Activated T-helper 1 cell treated with anti-CD3 and anti-CD28 coated beads, Interleukin-12 subunit alpha, Interleukin-12 subunit beta, Interleukin-2, Interleukin-4 antibody, amounts not matched to agents 30 ng/mL and 10 ng/mL and 1 ng/mL, durations not matched to agents 14 hours and 24 hours and 36 hours (primary cell): ENCODE measurements at places on chromosomes 16 and 17.
A peak's percentile ranks its signal among the peaks of the same experiment; 100 is the strongest.

DNA sequence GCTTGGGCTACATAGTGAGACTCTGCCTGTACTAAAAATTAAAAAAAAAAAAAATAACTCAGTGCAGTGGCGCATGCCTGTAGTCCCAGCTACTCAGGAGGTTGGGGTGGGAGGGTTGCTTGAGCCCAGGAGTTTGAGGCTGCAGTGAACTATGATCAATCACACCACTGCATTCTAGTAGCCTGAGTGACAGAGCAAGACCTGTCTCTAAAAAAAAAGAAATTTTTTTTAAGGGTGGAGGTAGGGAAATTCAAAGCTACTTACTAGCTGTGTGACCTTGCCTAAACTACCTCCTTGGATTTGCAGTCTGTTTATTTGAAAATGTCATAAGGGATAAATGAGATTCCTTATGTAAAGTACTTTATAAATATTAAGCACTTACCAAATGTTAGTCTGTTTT lies 3.4 kb upstream of the SMPD3 start:
- DNase-seq = no peak

- DNase-seq = no peak
Observed at GRCh38 chr16:25108054-25108453, 3.5 kb upstream of the LCMT1 start.

GRCh38 chr17:31379597-31380205 lies 11.8 kb upstream of the RAB11FIP4 start:
- no peak for DNase-seq

- DNase-seq = no peak
Observed at GRCh38 chr17:72046643-72047612, 73.9 kb upstream of the SOX9 start.

- DNase-seq = no peak
Observed at GRCh38 chr16:9151597-9151996, 60.2 kb downstream of the HAPSTR1 start.

DNA sequence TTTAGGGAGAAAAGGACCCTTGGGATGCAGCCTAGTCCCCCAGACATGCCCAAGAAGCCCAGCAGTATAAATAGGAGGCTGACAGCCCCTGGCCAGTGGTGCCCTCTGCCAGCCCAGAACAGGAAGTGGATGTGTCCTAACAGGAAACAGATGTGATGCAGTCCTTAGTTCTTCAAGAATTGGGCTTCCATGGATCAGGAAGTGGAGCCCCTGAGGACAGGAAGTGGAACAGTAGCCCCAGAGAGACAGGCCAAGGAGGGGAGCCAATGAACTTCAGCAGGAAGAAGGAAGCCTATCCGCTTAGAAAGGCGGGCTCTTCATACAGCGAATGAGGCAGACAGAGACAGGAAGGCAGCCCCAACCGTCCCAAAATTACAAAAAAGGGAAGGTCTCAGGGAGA lies 7.2 kb downstream of the CTF1 start:
- no peak for DNase-seq

- DNase-seq = no peak
Observed at GRCh38 chr16:46712911-46713310, 23.5 kb downstream of the ORC6 start.

DNA sequence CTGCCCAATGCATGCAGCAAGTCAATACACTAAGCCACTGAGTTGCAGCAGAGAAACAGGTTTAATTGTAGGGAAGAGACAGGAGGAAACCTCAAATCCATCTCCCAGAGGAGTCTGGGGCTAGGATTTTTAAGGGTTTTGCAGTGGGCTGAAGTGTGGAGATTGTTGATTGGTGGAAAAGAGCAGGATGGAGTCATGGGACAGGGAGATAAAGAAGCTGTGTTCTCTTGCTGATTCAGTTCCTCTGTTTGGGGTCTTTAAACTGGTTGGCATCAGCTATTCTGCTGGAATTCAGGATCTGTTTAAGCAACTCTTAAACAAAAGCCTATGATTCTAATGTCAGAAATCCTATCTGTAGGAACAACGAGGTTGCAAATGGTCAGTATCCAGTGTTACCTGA lies 180.8 kb upstream of the CACNG3 start:
- no peak for DNase-seq

DNA sequence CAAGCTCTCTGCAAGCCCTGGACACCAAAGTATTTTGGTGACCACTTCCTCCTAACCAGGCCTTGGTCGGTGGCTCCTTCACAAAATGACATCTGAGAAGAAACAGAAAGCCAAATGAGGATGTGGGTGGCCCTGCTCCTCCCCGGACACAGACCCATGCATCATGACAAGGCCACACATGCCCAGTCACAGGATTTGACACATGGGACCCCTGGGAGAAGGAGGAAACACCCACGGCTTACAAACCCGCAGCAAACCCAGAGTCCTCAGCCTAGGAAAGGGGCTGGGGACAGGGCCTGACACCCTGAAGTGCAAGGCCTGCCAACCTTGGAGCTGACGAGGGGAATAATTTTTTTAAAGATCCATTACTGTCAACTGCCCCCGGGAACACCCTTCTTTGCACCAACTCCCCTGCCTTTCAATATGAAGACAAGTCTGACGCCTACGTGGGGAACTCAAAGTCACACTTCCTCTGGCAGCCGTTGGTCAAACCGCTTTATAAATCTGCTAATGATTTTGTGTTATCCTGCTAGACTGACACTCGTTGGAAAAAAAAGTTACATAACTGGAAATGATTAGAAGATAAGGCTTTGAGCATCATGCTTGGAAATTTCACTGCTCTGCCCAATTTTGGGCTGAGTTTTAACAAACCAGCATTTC lies 41.3 kb downstream of the GAS7 start:
- no peak for DNase-seq

GRCh38 chr16:23293016-23293415 lies 9.1 kb upstream of the SCNN1B start:
- no peak for DNase-seq

DNA sequence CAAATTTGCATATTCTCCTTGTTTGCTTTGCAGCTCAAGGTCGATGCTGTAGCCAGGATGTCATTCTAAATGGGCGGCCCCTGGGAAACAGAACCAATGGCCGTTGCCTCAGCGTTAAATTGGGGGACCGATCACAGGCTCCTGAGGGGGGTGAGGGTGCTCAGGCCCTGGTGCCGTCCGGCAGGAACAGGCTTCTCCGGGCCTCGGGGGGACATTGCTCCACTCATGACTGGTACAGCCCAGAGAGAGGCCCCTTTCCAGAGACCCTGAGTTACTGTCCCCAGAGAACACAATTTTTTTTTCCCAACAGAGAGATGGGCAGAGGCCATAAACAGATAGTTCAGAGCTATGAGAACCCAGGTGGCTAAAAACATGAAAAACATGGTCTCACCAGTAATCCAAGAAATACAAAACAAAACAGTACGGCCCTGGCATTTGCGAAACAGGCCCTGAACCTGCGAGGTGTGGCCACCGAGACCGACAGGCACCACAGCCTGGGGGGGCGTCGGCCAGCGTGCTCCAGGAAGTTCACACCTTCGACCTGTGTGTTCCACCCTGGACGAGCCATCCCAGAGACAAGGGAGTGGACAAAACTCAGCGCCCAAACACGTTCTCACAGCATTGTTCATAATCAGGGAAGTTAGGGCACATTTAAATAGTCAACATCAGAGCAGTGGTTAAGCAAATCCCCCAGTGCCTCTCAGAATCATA lies 82.8 kb downstream of the METRNL start:
- DNase-seq = no peak

- no peak for DNase-seq
Observed at GRCh38 chr17:5785867-5786509, 201.7 kb upstream of the NLRP1 start.

- no peak for DNase-seq
Observed at GRCh38 chr16:14244196-14245010, 173.3 kb downstream of the MRTFB start.

- no peak for DNase-seq
Observed at GRCh38 chr17:68542698-68543463, 30.7 kb downstream of the PRKAR1A start.

GRCh38 chr17:44223541-44224071 lies 4.1 kb upstream of the UBTF start:
- DNase-seq = no peak

DNA sequence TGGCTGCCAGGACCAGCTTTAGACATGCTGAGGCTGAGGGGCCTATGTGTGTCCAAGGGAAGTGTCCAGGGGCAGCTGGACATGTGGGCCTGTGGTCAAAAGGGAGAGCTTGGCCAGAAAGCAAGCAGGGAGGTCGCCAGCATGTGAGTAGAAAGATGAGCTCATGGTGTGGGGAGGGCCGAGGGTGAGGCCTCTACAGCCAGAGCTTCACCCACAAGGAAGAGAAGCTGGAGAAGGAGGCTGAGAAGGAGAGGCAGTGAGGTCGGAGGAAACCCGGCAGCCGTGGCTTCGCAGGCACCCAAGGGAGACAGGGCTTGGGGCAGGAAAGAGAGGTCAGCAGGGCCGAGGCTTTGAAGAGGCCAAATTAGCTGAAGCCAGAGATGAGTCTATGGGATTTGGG lies 4.0 kb upstream of the HSD11B2 start:
- DNase-seq = no peak

GRCh38 chr17:10155371-10156076 lies 42.9 kb downstream of the GAS7 start:
- no peak for DNase-seq

- no peak for DNase-seq
Observed at GRCh38 chr16:12998361-12999085, 97.1 kb downstream of the SHISA9 start.

DNA sequence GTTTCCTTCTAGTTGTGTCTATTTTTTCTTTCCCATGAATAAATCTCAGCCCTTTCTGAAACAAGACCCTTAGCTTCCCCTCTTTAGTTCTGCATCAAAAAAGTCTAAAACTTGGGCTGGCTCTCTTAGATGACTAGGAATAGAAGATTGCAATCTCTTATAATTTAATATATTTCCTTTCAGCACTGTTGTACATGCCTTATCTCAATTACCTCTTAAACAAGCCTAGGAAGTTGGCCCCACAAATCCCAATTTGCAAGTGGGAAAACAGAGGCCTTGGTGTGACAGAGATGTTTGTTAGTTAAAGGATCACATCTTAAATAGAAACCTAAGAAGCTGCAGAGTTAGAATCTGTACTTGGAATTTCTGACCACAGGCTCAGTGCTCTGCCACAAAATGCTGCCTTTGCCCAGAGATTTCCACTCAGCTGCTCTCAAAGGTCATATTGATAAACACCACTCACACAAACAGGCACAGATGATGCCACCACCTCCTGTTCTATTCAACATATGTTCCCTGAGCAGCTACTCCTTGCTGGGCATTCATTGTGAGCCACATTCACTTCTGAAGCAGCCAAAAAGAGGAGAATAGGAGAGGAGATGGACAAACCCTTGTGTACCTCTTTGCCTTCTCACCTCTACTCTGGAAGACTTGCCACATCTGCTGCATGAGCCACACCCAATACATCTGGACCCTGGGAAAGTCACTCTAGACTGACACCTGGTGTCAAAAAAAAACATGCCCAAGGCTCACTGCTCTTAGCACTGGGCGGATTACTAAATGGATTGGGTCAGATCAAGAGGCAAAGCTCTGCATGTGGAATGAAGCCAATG lies 5.5 kb downstream of the CCDC182 start:
- peak; percentile 5 for DNase-seq

- DNase-seq = no peak
Observed at GRCh38 chr16:80852261-80852872, 48.0 kb upstream of the CDYL2 start.

- DNase-seq = no peak
Observed at GRCh38 chr16:85975451-85975981, 76.6 kb downstream of the IRF8 start.

GRCh38 chr17:80671039-80671824 lies 126.6 kb downstream of the RPTOR start:
- DNase-seq = no peak

DNA sequence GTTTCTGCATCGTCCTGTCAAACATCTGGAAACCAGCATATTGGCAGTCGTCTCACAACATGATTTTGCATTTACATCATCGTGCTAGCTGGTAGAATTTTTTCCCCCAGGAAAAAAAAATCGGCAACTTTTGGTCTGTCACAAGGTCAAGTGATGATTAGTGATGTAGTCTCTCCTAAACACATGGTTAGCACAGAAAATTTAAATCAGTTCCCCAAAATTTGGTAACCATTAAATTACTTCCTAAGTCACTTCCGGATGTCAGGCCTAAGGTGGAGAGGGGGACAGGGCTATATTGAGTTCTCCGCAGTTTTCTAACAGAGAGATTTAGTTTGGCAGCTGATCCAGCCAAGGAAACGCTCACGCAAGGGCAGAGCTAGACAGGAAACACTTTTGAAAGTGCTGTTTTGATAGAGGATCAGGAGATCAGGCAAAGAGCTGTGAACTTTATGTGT lies 271.0 kb upstream of the TBX2 start:
- DNase-seq = no peak

- no peak for DNase-seq
Observed at GRCh38 chr16:72566174-72566573, 394.2 kb upstream of the PMFBP1 start.

DNA sequence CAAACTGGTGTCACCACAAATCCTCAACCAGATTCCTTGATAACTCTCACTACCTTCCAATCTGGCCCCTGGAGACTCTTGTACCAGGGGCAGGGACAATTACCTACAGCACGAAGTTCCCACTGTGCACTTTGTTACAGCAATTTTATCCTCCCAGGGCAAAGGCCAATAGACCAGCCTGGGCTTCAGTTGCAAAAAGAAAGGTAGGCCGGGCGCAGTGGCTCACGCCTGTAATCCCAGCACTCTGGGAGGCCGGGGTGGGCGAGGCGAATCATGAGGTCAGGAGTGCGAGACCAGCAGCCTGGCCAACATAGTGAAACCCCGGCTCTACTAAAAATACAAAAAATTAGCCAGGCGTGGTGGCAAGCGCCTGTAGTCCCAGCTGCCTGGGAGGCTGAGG lies 36.9 kb downstream of the USP7 start:
- no peak for DNase-seq

DNA sequence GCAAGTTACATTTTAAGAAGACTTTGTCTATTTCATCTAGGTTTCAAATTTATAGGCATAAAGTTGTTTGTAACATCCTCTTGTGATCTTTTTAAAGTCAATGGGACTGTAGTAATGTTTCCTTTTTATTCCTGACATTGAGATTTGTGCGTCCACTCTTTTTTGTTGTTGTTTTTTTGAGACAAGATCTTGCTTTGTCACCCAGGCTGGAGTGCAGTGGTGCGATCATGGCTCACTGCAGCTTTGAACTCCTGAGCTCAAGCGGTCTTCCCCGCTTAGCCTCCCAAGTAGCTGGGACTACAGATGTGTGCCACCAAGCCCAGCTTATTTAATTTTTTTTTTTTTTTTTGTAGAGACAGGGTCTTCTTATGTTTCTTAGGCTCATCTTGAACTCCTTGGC lies 29.9 kb downstream of the RPTOR start:
- no peak for DNase-seq

GRCh38 chr16:31395647-31396046 lies 2.5 kb downstream of the ITGAD start:
- no peak for DNase-seq

DNA sequence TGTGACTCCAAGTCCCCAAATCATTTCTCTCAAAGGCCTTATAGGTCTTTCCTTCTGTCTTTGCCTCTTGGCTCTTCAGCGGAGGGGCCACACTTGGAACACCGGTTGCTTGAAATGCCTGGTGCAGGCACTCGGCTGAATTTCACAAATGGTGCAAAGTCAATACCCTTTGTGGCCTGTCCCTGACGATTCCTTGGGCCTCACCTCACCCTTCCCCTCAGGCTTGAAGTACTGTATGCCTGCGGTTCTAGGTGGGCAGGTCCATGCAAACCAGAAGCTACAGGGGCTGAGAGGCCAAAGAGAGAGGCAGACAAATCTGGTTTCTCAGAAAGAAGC lies 4.1 kb upstream of the B9D1 start:
- no peak for DNase-seq
